ENCODE measurements at places on chromosomes 1 and 21. TPM values are rescaled to one million over a fixed set of nuclear protein-coding genes. Genes with fewer than 3 reads are reported as not detected.
A peak's percentile ranks its signal among the peaks of the same experiment; 100 is the strongest.

NCSTN gene
- 38.0 TPM for total RNA-seq

GNAT2 gene
- 0.81 TPM for total RNA-seq

RHBDL2 gene
- not detected for total RNA-seq

RGS7 gene
- total RNA-seq = not detected

C1orf146 gene
- not detected for total RNA-seq

AP4B1 gene
- total RNA-seq = 38.5 TPM

TMEM53 gene
- 2.3 TPM for total RNA-seq

AVPR1B gene
- total RNA-seq = not detected

CENPF gene
- 70.6 TPM for total RNA-seq

CFHR1 gene
- total RNA-seq = not detected

FMO1 gene
- not detected for total RNA-seq

PTPN7 gene
- 200 TPM for total RNA-seq

DNA sequence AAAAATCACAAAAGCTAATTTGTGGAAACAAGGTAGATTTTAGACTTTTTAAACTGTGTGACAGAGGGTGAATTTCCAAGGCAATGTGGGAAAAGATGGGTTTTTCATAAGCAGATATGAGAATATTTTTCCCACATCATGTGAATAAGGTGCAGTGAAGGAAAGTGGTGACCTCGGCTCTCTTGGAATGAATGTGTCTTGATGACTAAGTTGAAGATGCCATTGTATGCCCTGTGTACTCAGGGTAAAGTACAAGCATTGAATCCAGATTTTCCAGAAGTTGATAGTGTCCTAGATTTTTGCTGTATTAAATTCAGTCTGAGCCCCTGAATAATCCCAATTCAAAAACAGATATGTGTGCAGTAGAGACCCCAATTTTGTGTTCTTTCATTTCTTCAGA, 442.6 kb upstream of the ADGRL2 start:
- no peak for DNase-seq

DNA sequence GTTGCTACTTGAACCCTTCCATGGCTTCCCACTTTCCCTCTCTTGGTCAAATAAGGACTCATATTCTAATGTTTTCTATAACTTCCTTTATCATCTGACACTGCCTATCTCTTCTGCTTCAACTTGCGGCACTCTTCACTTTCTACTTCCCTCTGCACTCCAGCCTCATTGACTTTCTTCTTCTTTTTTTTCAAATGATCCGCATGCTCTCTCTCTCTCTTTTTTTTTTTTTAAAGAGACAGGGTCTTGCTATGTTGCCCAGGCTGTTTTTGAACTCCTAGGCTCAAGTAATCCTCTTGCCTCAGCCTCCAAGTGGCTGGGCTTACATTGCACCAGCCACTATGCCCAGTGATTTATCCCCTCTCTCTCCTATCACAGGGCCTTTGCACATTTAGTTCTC, 7.3 kb upstream of the IL10 start:
- DNase-seq = no peak

DNA sequence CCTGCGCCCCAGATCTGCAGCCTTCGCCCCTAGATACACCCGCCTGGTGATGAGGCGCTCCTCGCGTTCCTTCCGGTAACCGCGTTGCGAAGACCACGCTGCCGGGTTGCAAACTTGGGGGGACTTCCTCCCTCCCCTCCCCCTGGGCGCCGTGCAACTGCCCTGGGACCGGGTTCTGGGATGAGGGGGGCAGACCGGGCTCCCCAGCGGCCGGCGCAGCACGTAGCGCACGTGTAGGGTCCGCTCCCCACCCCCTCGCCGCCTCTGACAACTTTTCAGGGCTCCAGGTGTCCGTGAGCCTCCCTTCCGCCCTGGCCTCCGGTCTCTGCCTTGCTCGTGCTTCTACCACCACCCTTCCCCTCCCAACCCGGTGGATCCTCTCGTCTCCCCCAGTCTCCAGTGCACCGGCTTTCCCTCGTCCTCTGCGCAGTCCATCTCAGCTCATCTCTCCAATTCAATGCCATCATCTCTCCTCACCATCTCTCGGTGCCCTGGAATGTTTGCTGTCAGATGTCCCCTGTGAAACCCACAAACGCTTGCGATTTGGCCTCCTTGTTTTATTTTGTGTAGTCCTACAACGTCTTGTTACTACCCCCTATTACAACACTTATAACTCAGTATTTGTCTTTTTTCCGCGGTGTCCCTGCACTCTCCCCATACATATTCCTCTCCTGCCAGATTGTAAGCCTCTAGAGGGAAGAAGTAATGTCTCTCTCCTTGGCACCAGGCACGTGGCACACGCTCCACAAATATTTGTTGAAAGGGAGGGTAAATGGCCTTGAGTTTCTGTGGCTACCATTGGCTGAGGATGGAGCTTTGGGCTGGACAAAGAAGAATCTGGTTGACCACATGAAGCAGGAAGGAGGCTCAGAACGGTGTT, 782 bp downstream of the PCAT6 start:
- DNase-seq = peak; percentile 78

DNA sequence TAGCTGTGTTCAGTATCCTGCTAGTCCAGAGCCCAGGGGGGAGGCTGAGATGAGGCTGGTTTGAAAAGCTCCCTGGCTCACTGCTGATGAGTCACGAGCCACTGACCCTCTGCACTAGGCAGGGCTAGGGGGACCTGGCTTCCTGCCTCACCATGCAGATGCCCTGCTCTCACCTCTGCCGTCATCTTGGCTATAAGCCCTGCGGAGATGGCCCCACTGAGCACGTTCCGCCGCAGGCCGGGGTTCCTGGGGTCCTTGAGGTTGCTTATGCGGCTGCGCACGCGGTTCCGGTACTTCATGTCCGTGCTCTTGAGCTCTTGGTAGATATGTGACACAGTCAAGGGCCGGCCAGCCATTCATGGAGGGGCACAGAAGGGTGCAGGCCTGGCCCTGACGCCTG, 24.1 kb upstream of the ZNF436 start:
- DNase-seq = no peak

DNA sequence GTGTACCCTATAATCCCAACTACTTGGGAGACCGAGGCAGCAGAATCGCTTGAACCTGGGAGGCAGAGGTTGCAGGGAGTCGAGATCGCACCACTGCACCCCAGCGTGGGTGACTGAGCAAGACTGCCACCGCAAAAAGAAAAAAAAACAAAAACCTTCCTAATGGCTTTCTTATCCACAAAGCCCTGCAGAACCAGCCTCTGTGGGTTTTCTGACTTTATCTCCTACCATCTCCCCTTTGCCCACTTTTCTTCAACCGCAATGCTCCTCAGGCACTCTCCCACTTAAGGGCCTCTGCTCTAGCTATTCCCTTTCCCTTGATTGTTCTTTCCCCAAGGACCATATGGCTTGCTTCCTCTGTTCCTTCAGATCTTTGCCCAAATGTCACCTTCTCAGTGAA, 67.9 kb upstream of the PUM1 start:
- no peak for DNase-seq

DNA sequence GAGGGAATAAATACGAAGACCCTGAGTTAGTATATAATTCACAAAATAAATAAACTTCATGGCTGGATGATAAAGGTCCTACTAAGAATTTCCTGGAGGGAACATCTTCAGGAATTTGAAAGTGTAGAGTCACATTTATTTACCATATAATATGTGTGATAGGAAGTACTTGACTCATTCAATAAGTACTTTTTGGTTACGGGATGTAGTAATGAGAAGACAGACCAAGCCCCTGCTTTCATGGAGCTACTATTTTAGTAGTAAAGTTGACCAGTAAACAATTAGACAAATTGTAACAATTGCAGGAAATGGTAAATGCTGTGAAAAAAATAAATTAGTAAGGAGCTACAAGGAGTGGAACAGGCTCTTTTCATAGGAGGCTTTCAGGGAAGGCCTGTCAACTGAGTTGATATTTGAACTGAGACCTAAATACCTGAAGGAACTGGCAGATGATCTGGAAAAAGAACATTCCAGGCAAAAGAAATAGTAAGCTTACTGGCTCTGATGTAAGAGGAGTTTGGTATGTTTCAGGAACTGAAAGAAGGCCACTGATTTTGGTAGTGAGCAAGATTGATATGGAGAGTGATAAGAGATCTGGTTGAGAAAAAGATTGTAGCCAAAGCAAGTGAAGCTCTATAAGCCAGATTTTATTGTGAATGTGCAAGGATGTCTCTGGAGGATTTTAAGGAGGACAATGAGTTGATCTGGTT, 36.2 kb downstream of the CAMSAP2 start:
- DNase-seq = no peak

GRCh38 chr1:84442256-84442655, 36.8 kb upstream of the RPF1 start:
- no peak for DNase-seq

GRCh38 chr1:41357451-41358101, 3.7 kb upstream of the FOXO6 start:
- DNase-seq = no peak

GRCh38 chr1:39086865-39087409, 60.8 kb downstream of the NDUFS5 start:
- DNase-seq = no peak

- no peak for DNase-seq
Measured at GRCh38 chr1:31407029-31407626, 5.9 kb upstream of the SERINC2 start.

- DNase-seq = no peak
Measured at GRCh38 chr1:61338899-61339298, 256.5 kb downstream of the NFIA start.

GRCh38 chr1:152884085-152884484, 6.0 kb downstream of the SMCP start:
- no peak for DNase-seq

- no peak for DNase-seq
Measured at GRCh38 chr1:197304638-197305200, 36.7 kb downstream of the CRB1 start.

DNA sequence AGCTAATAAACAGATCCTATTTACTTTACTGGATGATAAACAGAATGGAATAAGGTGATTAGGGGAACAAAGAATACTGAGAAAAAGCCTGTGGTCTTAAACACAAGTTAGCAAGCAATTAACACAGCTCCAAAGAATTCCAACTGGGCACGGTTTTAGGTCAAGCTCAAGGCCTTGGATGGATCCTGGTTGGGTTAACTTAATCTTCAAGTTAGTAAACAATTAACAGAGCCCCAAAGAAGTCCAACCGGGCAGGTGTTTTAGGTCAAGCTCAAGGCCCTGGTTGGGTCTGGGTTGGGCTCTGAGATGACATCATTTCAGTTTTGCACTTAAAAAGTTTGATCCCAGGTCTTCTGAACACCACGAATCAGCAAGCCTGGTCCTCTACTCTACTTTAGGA, 1086.3 kb upstream of the TMPRSS15 start:
- no peak for DNase-seq

GRCh38 chr1:160346463-160346862, 3.3 kb downstream of the NCSTN start:
- DNase-seq = no peak

GRCh38 chr1:56064705-56065104, 514.7 kb downstream of the PLPP3 start:
- no peak for DNase-seq

DNA sequence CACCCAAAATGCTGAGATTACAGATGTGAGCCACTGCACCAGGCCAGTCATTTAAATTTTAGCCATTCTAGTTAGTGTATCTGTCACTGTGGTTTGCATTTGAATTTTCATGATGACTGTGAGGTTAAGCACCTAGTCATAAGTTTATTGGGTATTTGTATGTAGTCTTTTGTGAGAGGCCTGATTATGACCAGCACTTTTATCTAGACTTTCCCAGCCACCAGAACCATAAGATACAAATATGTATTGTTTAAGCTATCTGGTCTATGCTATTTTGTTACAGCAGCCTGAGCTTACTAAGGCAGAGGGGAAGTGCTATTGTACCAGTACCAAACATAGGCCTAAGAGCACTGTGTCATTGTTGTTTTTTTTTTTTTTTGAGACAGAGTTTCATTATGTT, 19.9 kb upstream of the DNAJC6 start:
- DNase-seq = no peak

- no peak for DNase-seq
Measured at GRCh38 chr1:224292419-224292818, 37.6 kb downstream of the NVL start.

- no peak for DNase-seq
Measured at GRCh38 chr1:17158961-17159360, 39.7 kb upstream of the PADI2 start.

DNA sequence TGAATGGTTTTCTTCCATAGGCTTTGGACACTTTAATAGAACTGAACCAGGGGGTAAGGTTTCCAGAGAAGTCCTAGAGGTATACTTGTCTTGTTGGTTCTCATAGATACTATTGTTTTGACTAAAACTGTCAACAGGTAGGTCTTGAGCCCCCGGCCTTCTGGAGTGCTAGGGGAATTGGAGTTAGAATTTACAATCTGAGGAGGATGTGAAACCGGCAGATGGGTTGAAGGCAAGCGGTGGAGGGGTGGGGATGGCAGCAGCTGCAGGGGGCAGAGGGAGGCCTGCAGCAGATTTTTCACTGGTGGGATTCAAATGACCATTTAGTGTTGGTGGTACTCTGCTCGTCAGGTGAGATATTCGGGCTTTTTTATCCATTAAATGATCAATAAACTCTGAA, 4.3 kb upstream of the CD1D start:
- DNase-seq = no peak

DNA sequence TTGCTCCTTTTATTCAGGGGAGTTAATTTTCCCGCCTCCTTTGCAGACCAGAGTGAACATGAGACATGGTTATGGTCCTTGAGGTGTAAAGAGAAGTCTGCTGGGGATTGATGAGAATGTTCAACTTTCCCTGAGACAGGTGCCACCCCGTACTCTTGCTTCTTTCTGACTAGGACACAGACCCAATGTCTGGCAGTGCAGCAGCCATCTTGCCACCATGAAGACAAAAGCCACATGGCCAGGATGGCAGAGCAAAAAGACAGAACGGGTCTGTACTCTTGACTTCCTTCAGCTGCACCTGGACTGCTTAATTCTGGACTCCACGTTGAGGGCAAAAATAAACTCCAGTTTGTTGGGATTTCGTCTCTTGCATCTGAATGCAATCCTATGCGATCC, 54.1 kb downstream of the KLHDC7A start:
- no peak for DNase-seq

- DNase-seq = no peak
Measured at GRCh38 chr1:15353839-15354579, 55.7 kb upstream of the EFHD2 start.

DNA sequence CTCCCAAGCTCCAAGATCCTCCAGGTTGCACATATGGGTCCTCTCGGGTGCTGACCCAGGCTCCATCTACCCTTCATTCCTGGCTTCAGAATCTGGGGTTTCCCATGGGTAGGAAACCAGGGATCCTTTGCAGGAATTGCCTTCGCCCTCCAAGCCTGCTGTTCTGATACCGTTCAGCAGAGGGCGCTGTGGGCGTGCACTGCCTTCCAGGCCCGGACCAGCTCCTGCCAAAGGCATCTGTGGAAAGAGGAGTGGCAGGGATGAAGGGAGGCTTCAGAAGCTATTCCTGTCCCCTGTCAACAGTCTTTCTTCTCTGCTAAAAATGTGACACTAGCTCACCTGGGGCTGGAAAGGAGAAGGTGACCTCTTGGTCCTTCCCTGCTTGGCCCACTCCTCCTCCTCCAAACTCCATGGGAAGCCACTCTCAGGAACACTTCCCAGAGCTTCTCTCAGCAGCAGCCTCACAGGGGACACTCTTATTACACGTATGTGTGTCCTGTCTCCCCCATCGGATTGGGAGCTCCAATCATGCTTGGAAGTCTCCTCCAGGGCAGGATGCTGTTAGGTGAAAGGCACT, 71.2 kb downstream of the VWA5B1 start:
- peak; percentile 47 for DNase-seq
